ENCODE measurements at places on chromosomes 5 and 9.

GRCh38 chr5:1011741-1012312 is 3.2 kb downstream of the NKD2 start:
- DNase-seq = no peak

GRCh38 chr9:98652741-98653140 is 56.0 kb downstream of the GABBR2 start:
- DNase-seq = no peak

DNA sequence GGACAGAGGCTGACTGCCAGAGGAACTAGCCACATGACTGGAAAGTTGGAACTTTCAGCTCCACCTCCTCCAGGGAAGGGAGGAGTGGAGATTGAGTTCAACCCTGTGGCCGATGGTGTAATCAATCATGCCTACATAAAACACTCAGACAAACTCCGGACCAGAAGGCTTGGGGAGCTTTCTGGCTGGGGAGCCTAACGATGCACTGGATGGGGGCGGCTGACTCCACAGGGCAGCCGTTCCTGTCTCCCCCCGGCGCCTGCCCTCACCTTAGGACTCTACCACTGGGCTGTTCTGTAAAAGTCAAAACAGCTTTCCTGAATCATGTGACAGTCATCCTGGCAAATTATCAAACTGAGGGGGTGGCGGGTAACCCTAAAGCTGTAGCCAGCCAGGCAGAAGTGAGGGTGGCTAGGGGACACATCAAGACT is 58.0 kb downstream of the GOLM1 start:
- DNase-seq = no peak

DNA sequence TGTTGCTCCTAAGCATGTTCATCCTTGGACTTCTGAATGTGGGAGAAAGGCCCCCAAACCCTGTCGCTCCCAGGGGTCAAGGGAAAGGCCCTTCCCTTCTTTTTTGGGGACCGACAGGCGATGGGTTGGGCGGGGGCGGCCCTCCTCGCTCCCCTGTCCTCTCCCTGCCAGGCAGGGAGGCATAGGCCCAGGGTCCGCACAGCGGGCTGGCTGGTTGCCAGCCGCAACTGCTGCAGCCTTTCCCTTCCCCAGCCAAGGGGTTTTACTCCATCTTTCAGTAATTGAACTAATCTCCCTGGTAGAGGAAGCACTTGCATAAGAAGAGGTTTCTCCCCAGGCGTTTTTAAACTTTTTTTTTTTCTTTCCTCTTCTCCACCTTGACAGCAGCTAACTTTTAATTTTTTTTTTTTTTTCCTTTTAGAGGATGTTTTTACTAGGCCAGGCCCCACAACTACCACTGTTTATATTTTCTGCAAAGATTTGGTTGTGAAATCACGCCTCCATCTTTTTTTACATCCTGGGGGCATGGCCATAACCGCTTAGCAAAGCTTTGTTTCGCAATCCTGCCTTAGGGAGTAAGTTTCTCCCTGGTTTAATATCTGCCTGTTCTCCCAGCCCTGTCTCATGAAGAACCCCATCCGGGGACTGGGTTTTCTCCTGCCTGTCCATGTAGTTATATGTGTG is 216.9 kb upstream of the ZNF608 start:
- no peak for DNase-seq

GRCh38 chr9:129176701-129177442 is 1.2 kb downstream of the IER5L start:
- DNase-seq = no peak

DNA sequence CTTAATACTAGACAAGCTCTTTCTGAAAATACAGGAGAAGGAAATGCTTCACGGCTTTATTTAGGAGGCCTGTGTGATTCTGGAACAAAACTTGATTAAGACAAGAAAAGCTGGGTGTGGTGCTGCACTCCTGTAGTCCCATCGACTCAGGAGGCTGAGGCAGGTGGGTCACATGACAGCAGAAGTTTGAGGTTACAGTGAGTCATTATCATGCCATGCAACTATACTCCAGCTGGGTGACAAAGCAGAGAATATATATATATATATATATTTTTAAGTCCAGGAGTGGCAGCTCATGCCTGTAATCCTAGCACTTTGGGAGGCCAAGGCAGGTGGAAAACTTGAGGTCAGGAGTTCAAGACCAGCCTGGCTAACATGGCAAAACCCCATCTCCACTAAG is 33.1 kb upstream of the SPIN1 start:
- no peak for DNase-seq

DNA sequence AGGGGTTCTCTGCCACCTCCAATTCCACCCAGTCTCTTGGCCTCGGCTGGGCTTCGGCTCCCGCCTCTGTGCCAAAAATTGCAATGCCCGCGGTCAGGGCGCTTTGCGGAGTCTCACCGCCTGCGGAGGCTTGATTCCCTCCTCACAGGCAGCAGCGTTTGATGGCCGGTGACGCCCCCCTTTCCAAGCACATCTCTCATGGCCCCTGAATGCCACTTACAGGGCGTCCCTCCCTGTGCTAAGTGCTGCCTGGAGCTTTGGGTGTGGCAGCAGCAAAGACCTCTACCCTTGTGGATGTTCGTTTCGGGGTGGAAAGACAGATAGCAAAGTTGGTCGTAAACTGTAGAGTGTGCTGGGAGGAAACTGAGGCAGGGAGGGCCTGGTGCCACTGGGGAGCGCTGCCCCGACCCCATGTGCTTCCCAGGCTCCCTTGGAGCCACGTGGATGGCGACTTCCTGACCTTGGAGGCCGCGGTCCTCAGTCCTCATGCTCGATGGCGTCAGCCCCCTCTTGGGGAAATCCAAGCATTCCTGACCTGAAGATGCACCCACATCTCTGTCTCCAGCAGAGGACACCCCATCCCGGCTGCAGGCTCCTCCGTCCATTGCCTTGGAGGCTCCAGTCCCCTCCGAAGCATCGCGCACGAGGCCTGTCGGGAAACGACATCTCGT is 249.2 kb upstream of the IRX4 start:
- no peak for DNase-seq

- no peak for DNase-seq
Measured at GRCh38 chr5:65978251-65978650, 51.9 kb downstream of the ERBIN start.

DNA sequence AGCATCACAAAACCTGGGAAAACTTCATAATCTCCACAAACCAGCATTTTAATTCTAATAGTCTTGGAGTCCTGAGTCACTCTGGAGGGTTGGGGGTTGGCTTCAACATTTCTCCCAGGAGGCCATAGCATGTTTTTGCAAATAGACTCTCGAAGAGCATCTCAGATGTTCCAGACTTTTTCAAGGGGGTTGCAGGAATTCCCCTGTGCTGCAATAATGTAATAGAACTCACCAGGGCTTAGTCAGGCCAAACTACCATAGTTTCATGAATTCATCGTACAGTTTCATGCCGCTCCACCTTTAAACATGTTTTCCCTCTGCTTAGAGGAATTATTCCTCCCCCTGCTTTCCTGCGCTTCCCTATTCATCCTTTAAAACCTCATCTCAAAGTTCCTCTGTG is 499.5 kb upstream of the KLF4 start:
- DNase-seq = no peak

- no peak for DNase-seq
Measured at GRCh38 chr5:17206021-17206420, 11.4 kb upstream of the BASP1 start.

Measured in stimulated activated CD8-positive, alpha-beta memory T cell treated with anti-CD3 and anti-CD28 coated beads, Interleukin-15, amount 100 ng/mL, for 24 hours (primary cell).